Stimulated activated CD8-positive, alpha-beta memory T cell treated with anti-CD3 and anti-CD28 coated beads, Interleukin-4, amount 100 ng/mL, for 48 hours (primary cell): ENCODE measurements at places on chromosomes 2 and 18.
A peak's percentile ranks its signal among the peaks of the same experiment; 100 is the strongest.

GRCh38 chr18:11981543-11982366 lies 448 bp downstream of the IMPA2 start:
- peak; percentile 49 for DNase-seq

DNA sequence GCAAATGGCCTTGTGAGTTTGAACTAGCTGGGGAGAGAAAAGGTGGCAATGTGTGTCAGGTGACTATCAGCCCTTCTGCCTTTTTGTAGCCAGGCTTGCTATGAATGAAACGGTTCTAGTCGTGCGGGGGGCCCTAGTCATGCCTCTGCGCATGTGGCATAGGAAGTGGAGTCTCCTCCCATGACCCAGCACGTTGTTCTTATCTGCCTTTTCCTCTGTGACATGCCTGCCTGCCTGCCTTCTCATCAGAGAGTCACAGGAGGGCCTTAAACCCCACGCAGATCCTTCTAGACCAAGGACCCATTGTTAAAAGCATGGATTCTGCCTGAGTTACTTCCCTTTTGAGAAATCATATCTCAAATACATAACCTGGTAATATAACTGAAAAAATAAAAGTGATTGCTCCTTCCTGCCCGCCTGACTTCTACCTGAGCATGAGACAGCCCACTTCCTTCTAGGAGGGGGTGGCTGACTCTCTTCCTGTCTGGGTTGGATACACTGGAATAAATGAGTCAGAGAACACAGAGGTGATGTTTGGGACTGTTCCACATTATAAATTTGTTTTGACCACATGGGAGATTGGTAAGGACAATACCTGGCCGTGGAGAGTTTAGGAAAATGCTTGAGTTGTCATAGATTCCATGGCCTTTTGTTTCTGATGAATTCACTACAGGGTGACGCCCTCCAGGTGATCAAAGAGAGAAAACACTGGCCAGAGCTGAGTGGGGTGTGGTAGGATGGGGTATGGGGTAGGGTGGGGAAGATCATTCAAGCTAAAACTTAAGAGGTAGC lies 49.8 kb downstream of the FBLN7 start:
- DNase-seq = peak; percentile 82

DNA sequence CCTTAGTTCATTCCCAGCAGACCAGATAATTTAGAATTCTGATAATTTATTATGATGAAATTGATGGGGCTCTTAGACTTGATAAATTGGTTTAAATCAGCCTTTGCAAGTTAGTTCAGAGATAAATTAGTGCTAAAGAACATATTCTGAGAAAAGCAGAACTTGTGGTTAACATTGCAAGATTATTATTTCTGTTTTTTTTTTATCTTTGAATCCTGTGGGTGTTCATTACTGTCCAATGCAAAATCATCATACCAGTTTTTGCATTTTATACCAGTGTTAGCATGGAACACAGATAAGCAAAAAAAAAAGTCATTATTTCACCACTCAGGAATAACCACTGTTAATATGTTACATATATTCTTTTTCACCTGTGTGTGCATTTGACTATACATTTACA lies 9.1 kb downstream of the SEPTIN2 start:
- DNase-seq = no peak

DNA sequence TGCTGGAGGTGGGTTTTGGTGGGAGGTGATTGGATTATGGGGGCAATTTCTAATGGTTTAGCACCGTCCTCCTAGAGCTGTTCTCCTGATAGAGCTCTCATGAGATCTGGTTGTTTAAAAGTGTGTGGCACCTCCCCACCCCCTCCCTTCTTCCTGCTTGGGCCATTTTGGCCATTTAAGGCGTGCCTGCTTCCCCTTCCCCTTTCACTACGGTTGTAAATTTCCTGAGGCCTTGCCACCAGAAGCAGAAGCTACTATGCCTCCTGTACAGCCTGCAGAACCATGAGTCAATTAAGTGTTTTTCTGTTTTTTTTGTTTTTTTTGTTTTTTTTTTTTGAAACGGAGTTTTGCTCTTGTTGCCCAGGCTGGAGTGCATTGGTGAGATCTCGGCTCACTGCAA lies 335.7 kb upstream of the HS6ST1 start:
- DNase-seq = no peak

DNA sequence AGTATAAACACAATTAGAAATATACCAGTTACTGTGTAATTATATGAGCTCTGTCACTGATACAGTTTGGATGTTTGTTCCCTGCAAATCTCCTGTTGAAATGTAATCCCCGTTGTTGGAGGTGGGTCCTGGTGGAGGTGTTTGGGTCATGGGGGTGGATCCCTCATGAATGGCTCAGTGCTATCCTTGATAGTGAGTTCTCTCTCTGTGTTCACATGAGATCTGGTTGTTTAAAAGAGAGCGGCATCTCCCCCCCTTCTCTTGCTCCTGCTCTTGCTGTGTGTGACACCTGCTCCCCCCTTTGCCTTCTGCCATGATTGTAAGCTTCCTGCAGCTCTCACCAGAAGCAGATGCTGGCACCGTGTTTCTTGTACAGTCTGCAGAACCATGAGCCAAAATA lies 24.1 kb downstream of the MTX2 start:
- DNase-seq = no peak

- peak; percentile 9 for DNase-seq
These were observed 253.4 kb downstream of the CYP26B1 start for GRCh38 chr2:71894261-71894660.

DNA sequence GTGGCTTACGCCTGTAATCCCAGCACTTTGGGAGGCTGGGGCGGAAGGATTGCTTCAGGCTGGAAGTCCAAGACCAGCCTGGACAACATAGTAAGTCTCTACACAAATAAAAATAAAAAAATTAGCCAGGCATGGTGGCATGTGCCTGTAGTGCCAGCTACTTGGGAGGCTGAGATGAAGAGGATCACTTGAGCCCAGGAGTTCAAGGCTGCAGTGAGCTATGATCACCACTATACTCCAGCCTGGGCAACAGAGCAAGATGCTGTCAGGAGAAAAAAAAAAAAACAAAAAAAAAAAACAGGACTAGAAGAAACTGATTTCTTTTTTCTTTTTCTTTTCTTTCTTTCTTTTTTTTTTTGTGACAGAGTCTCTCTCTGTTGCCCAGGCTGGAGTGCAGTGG lies 13.6 kb downstream of the SPDYA start:
- DNase-seq = no peak

GRCh38 chr2:131682122-131682944 lies 154.6 kb downstream of the CCDC74A start:
- DNase-seq = peak; percentile 84

- DNase-seq = no peak
These were observed 18.3 kb upstream of the TAF4B start for GRCh38 chr18:26207937-26208336.

DNA sequence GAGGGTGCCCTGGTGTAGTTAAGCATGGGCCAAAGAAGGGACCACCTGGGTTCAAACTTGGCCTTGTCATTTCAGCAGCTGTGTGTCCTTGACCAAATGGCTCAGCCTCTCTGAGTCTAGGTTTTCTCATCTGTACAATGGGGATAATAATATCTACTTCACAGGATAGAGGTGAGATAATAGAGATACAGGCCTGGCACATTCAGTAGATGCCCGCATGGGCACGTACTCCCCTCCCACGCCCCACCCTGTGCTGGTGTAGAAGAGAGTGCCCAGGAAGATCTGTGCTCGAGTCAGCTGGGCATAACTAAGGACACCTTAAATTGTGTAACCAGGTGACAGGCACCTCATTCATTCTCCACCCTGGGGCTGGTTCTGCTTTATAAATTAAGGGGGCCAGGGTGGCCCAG lies 8.4 kb upstream of the TMEM185B start:
- peak; percentile 61 for DNase-seq
